Daoy (cell line): ENCODE measurements at places on chromosomes 12 and 14. TPM values are rescaled to one million over a fixed set of nuclear protein-coding genes. Genes with fewer than 3 reads are reported as not detected.
A peak's percentile ranks its signal among the peaks of the same experiment; 100 is the strongest.

DNA sequence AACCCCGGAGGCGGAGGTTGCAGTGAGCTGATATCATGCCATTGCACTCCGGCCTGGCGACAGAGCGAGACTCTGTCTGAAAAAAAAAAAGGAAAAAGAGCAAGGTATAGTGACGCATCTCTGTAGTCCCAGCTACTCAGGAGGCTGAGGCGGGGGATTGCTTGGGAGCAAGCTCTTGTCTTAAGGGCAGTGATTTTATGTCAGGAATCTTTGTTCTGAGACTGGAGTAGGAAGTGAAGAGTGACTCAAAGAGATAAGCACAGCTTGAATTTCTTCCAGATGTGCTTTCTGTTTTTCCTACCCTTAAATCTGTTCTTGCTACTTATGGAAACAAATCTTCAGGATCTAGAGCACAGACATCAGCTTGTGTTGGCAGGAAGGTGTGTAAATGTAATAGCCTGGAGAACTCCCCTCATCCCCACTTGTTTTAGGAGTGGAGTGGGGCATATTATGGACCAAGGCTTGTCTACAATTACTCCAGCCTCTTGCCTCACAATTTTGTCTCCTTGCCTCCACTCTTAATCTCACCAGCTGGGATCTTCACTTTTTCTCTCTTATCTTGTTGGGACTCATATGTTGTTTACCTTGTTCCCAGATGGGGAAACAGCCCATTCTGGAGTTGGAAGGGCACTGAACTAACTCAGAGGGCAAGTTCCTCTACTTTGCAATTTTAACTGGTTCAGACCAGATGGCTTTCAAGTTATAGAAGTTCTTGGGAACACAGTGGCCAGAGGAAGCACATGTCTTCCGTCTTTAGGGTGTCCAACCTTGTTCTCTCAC, 7.5 kb downstream of the TMED2 start:
- DNase-seq = peak; percentile 74

DNA sequence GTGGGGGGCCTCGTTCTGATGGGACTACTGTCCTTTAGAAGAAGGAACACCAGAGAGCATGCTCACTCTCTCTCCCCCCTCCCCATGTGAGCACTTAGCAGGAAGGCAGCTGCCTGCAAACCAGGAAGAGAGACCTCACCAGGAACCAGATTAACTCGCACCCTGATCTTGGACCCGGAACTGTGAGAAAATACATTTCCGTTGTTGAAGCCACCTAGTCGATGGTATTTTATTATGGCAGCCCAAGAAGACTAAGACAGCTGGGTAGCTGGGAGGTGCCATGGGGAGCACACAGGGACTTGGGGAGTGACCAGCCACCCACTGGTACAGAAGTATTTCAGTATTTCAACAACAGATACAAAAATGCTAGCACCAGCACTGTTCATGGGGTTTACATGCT, 59.0 kb downstream of the VCPKMT start:
- DNase-seq = no peak

GRCh38 chr14:65137648-65138307, 35.5 kb upstream of the MAX start:
- no peak for DNase-seq

DNA sequence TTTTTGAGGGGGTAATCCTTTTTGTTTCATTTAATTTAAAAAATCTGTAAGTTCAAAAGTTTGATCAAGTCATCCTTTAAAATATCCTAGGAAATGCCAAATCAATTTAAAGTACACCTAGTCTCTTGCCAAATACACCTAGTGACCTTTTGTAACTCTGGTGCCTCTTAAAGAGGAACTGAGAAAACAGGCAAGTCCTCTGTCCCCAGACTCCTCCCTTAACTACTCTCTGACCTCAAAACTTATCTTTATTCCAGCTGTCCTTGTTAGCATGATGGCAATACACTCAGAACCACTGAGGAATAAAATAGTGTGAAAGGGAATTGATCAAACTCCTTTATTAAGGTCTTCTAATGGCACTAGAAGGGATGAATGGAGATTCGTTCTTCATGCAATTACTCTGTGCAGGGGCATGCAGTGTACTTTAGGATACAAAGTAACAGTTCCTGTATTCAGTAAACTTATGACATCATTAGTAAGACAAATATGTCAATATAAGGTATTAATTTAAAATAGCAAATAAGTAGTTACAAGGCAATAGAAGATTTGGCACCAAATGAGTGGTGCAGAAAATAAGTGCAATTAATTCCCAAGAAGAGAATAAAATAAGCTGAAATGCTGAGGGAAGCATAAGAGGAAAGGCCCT, 3.3 kb downstream of the FAR2 start:
- DNase-seq = no peak

GRCh38 chr12:96879301-96879700, 27.8 kb upstream of the NEDD1 start:
- no peak for DNase-seq

DNA sequence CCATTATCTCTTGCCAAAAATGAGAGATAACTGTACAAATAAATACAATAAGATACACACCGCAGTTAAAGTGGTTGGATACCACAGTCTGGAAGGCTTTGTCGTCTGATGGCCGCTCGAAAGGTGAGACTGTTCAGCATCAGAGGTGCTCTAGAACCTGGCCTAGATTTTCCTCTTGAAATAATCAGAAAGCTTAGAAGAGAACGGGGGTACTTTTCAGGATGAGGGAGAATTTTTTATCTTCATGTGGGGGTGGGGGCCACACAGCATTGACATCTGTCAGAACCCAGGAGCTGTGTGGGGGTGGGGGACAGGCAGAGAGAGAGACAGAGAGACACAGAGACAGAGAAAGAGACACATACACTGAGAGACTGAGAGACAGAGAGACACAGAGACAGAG, 90.5 kb downstream of the GALNT9 start:
- DNase-seq = no peak

- DNase-seq = no peak
These were observed 3.3 kb downstream of the FBXL14 start for GRCh38 chr12:1591034-1591433.

DNA sequence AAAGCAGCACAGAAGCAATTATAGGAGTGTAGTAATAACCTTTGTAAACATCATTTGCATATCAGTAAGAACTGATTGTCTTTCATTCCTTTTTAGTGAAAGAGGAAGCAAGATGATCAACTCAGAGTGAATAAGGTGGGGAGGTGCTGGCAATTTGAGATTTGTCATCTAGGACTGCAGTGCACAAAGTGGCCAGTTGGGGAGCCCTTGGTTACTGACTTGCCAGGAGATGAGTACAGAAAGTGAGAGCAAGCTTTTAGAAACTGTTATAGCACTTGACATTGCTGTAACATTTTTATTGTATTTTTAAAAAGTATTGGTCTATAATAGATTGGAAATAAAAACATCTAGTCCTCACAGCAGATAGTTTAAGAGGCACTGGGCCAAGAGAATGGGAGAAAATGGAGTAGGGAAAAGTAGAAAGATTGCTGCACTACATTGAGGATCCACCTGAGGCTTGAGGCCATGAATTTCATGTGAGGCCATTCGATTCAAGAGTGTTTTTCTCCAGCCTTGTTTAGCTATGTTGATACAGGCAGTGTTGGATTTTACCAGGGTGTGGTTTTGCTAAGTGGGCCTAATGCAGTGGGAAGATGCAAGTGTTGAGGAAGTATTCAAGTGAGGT, 98.2 kb downstream of the SNAPC1 start:
- peak; percentile 57 for DNase-seq

- DNase-seq = no peak
These were observed 61.7 kb downstream of the DGLUCY start for GRCh38 chr14:91175291-91176201.

GRCh38 chr14:56092763-56093162, 25.4 kb upstream of the PELI2 start:
- DNase-seq = no peak

GRCh38 chr12:6948873-6949594, 2.1 kb upstream of the PTPN6 start:
- DNase-seq = no peak

GRCh38 chr14:63770187-63770807, 42.4 kb upstream of the SGPP1 start:
- DNase-seq = peak; percentile 35

DNA sequence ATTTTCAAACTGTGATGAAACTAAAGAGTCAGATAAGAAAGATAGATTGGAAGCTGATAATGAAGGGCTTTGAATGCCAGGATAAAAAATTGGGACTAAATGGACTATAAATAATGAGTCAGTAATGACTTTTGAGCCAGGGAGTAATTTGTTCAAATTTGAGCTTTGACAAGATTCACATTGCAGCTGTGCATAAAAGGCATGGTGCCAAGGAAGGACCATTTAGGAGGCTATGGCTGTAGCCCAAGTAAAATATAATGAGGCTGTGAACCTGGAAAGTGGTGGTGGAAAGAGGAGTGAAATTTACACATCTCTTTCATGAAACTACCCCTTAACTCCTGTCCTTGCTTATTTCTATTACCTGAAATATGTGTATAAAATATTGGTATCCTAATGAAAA, 218.5 kb downstream of the SLC6A15 start:
- DNase-seq = no peak

DNA sequence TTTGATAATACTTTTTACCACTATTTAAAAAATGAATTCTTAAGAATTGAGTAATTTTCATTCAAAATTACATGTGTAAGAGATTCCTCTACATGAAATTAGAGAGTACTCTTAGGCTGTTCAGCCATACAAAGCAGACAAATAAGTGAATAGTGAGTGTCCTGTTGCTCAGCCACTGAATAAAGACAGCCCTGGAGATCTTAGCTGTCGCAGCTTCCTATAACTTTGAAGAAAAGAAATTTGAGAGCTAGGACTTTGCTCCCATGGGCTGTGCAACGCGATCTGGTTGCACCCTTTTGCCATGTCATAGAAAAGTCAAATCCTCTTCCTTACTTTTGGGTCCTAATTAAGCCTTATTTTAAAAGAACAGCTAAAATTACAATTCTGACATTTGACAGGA, 40.9 kb upstream of the LRIG3 start:
- DNase-seq = no peak

The BCL2L2 gene
- 7.4 and 16.8 TPM in 2 replicates for total RNA-seq

The DPPA3 gene
- not detected in 2 replicates for total RNA-seq

The NPFF gene
- total RNA-seq = not detected in 2 replicates
